NCI-H1436 (cell line): ENCODE measurements at places on chromosomes 12 and 14.

DNA sequence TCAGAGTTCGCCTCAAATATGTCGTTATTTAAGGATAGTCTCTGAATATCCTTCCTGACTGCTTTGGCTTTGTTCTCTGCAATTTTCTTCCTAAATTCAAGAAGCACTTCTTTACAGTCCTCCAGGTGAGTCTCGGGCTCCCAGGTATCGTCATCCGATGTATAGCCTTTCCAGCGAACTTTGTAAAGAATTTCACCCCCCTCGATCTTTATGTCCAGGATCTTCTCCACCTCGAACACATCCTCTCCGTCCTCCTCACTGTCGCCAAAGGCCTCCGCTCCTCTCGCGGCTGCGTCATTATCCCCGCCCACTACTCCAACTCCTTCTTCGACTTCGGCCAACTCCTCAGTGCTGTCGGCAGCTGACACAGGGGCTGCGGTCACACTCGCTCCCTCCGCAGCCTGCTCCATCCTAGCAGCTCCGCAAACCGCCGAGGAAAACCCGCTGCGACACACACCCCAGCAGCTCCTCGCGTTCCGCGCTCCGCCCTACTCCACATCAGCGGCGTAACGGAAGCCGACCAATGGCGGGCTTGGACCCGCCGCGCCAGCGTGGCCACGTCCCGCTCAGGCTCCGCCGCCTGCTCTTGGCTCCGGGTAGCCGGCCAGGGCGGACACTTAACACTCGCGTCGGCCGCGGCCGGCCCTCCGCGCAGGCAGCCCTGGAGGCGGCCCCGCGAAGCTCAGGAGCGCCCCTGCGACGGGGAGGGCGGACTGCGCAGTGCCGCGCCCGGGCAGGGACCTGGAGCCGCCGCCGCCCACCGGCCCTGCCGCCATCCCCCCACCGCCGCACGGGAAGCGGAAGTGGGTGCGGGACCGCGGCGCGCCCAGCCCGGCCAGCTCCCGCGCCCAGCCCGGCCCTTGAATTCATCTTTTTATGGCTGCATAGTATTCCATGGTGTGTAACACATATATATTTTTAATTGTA lies 4.1 kb downstream of the CD163L1 start:
- no peak for DNase-seq

GRCh38 chr14:81536241-81536771 lies 2.7 kb upstream of the SEL1L start:
- no peak for DNase-seq

GRCh38 chr14:104698688-104699425 lies 9.4 kb downstream of the INF2 start:
- DNase-seq, result no peak

DNA sequence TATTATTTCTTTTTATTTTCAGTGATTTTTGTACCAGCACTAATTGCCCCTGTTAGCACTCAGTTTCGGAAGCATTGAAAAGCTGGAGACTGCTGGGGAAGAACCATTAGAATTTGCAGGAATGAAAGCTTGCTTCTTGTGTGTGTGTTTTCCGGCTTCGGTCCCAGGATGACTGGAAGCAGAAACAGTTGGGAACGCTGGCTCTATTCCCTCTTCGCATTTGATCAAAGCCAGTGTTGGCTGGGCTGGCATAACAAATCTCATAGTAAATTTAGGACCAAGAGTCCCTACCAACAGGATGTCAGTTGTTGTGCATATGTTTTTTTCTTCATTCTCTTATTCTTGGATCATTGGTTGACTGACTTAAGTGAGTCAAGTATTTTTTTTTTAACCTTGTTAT lies 53.6 kb upstream of the TRAF3 start:
- DNase-seq, result no peak

DNA sequence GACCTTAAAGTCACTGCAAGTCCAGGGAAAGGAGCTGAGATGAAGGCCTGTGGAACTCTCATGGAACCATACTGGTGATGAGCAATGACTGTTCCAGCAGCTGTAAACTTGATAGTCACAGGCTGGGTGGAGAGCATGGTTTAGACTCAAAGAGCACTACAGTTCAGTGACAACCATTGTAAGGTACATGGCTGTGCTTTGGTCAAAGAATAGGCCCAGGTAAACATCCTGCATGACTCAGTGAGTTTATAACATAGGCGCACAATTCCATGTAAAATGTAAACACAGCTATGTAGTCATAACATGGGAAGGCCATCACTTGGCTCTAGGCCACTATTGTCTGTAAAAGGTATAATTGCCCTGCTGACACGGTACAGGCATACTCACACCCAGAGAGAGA lies 119.3 kb upstream of the FSCB start:
- DNase-seq, result no peak

GRCh38 chr12:23564451-23565152 lies 384.9 kb downstream of the SOX5 start:
- no peak for DNase-seq

DNA sequence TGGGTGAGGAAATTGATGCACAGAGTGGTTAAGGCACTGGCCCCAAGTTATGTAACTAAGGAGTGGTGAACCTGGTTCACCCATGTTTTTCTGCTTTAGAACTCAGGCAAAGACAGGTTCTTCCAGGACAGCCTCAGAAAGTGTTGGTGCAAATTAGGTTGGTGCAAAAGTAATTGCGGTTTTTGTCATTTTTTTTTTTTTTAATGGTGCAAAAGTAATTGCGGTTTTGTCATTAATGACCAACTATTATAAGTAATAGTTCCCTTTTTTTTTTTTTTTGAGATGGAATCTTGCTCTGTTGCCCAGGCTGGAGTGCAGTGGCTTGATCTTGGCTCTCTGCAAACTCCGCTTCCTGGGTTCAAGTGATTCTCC lies 5.2 kb upstream of the SSH1 start:
- no peak for DNase-seq

GRCh38 chr14:64476438-64476837 lies 11.1 kb downstream of the AKAP5 start:
- no peak for DNase-seq

- no peak for DNase-seq
Observed at GRCh38 chr12:70758494-70758845, 121.2 kb upstream of the PTPRB start.

- DNase-seq, result no peak
Observed at GRCh38 chr12:212715-213526, 1.0 kb downstream of the SLC6A12 start.

GRCh38 chr14:30077946-30078345 lies 150.3 kb upstream of the PRKD1 start:
- DNase-seq, result no peak

DNA sequence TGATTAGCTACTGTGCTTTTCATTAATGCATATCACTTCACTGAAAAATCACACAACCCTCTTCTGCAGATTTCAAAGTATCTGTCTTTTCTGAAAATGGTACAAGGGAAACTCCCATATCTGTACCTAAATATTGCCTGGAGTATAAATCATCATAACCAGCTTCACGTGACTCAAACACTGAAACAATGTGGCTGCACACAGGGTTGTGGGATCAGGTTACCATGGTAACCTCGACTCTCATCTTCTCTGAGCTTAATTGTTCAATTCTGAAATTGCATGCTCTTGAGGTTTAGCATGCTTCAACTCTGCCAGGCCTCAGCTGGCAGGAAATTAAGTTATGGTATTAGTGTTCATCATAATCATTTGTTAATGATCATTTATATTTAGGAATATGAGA lies 77.5 kb upstream of the CPSF6 start:
- DNase-seq, result peak; percentile 73

DNA sequence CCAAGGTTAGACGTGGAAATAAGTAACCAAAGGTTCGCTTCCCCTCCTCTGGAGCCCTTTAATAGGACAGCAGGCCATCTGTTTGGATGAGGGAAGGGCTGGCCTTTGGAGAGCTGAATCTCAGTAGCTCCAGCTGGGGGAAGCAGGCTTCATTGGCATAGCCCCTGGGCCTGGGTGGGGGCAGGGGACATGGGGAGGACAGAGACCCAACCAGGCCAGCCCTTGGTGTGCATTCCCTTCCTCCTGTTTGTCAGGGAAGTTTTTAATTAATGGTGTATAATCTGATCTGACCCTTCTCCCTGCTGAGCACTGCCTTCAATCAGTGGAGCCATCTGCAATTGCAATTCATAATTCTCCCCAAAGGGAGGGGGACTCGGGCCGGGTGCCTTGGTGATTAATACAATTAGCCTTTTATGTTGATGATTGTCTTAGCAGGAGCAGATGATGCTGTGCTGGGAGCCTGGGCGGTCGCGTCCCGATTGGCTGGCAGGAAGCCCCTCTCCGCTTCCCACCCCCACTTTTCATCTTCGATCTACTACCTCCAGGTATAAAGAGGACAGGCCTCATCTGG lies 6.4 kb downstream of the AQP6 start:
- DNase-seq, result no peak

DNA sequence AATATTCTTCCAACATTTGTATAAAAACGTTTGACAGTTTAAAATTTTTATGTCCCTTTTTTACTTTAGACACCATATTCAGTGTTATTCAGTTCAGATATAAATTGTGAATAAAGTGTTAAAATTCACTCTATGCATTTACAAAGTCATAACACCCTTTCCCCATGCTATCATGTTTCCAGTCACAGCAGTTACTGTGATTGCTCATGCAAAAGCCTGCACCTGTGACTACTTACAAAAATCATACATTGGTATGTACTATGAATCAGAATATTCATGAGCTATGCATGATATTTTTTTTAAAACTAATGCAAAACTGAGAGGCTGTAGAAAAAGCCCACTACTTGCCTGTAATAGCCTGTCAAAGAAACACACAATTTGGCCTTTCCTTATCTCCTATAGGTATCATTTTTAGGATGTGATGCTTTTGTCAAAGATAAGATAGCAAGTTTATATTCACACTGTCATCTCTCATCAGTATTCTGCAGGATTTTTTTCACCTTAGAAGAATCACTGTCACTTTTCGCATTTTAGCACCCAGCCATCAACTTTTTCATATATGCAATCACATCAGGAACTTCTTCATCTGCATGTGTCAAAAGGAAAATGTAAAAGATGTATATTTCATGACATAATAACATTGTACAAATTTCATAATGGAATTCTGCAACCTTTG lies 443.2 kb downstream of the C12orf50 start:
- DNase-seq, result no peak

DNA sequence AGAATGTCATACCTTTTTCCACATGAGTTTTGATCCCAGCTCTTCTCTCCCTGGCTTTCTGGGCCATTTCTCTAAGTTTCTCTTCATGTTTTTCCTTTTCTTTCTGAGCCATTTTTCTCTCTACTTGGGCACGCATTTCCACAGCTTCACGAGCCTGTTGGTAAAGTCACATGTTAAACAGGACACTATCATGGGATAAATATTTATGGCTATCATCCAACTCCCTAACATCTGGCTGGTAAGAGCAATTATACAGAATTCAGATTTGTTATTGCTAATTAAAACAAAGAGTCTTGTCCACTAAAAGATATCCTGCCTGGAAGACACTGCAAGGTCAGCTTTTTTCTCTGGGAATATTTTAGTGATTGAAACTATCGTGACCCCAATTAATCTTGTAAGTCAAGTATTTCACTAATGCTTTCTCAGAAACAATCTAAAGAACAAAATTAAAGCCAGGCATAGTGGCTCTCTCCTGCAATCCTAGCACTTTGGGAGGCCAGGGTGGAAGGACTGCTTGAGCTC lies 23.1 kb downstream of the SLIRP start:
- DNase-seq, result no peak

GRCh38 chr14:105411985-105412770 lies 7.4 kb upstream of the MTA1 start:
- DNase-seq, result no peak

- no peak for DNase-seq
Observed at GRCh38 chr14:52220924-52221811, 46.3 kb upstream of the PTGDR start.

GRCh38 chr12:52418576-52419110 lies 12.5 kb upstream of the KRT82 start:
- DNase-seq, result no peak

GRCh38 chr12:1972260-1972659 lies 32.0 kb downstream of the DCP1B start:
- DNase-seq, result no peak

DNA sequence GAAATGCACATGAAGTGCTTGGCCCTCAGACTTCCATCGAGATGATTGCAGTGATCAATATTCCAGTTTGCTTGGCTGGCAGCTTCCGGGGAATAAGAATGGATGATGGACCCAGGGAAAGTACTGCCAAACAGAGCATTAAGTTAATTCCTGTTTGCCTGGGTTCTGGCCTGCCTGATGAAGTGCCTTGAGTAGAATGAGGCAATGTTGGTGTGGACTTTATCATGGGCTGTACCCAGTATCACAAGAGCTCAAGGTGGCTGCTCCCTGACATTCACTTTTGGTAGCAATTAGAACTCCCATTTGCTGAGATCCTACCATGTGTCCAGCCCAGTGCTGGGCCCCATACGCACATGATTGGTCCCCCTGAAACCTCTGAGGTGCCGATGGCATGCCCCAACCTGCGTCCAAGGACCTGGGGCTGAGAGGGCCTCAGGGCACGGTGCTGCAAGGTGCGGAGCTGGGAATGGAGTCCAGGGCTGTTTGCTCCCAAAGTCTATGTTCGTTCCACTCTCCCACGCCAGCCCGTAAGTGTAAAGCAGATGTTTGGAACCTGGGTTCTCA lies 80.7 kb downstream of the SLC25A47 start:
- DNase-seq, result no peak

DNA sequence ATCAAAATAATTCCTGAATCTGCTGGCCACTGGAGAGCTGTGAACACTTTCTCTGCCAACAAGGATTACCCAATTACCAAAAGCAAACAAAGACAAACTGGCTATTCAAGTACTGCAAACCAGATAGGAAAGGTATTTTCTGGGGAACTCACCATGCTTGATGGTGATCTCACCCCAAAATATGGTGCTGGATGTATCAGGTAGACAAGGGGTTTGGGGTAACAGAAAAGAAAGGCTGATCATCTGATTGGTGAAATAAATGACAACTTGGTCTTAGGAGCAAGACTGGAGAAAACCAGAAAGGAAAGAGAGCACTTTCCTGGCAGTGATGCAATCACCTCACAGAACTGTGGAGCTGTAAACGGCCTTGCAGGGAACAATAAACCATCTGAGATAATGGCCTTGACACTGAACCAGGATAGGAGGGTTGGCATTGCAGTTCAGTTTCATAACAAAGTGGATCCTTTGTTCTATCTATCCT lies 31.0 kb upstream of the NPFF start:
- DNase-seq, result peak; percentile 3

GRCh38 chr12:79689477-79690141 lies 1.2 kb downstream of the PAWR start:
- DNase-seq, result no peak
